ENCODE measurements at places on chromosomes 5 and 9. TPM values are rescaled to one million over a fixed set of nuclear protein-coding genes. Genes with fewer than 3 reads are reported as not detected.

Gene PCDHB11
- total RNA-seq = 0.65 TPM

Gene TLE1
- total RNA-seq = 85.6 TPM

Gene ORM2
- not detected for total RNA-seq

Gene GRXCR2
- not detected for total RNA-seq

Gene PTGR1
- 30.1 TPM for total RNA-seq

Gene GPBP1
- 48.0 TPM for total RNA-seq

Gene GLT6D1
- not detected for total RNA-seq

Gene RAPGEF1
- total RNA-seq = 106 TPM

Gene PCDHGB2
- total RNA-seq = 4.6 TPM

Gene TAF11L5
- total RNA-seq = not detected

Gene CCDC192
- not detected for total RNA-seq

Gene SLC25A2
- 0.48 TPM for total RNA-seq

Gene KCNIP1
- 0.98 TPM for total RNA-seq

Gene ALDOB
- total RNA-seq = not detected

Gene OSMR
- total RNA-seq = 10.7 TPM

Gene DDX4
- not detected for total RNA-seq

Gene FOXD4L5
- total RNA-seq = not detected

Gene PAPPA
- total RNA-seq = 0.38 TPM

Gene PRDM9
- total RNA-seq = not detected

Gene KCNV2
- not detected for total RNA-seq

Gene OTULINL
- under 0.01 TPM for total RNA-seq

Gene CD274
- total RNA-seq = 26.7 TPM

Gene MAMDC2
- total RNA-seq = 8.5 TPM

Gene GPR151
- not detected for total RNA-seq

Gene CD14
- not detected for total RNA-seq

Gene HAPLN1
- total RNA-seq = not detected

Gene TMEM215
- under 0.01 TPM for total RNA-seq

Gene EGR1
- total RNA-seq = 0.98 TPM

Gene SPINK4
- not detected for total RNA-seq

Gene STC2
- total RNA-seq = 18.1 TPM

Gene FOXD4L3
- not detected for total RNA-seq

Gene PCDHGA8
- total RNA-seq = 2.9 TPM

Gene PCA3
- total RNA-seq = 0.29 TPM

Gene SARDH
- 0.33 TPM for total RNA-seq

Gene MYMK
- not detected for total RNA-seq

Gene MRNIP
- total RNA-seq = 12.1 TPM

Gene SLC6A7
- total RNA-seq = not detected

Gene OR1B1
- total RNA-seq = 0.38 TPM

Gene C1QTNF2
- total RNA-seq = 0.10 TPM

Gene TMEM174
- not detected for total RNA-seq

Gene LHX3
- total RNA-seq = not detected

Gene TCOF1
- total RNA-seq = 28.1 TPM

Data from vein endothelial cell (primary cell).